ENCODE measurements at places on chromosomes 12 and 14.

DNA sequence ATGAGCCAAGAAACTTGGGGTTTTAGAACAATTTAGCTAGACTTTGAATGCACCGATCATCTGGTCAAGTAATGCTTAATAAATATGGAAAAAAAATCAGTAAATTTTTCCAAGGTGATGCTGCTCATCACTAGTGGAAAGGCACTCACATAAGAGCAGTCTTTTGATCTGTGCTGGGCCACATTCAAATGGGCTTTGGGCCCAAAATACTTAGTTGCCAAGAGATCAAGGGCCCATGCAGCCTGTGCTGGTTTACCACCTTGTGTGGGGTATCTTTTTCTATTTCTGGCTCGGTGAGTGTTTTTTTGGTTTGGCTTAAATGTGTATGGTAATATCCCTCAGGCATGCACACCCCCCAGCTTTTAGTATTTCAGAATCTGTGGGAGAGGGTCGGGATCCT is 943.2 kb downstream of the TMTC2 start:
- DNase-seq: no peak

- DNase-seq: no peak
Observed at GRCh38 chr14:65867333-65867732, 454.8 kb downstream of the FUT8 start.

DNA sequence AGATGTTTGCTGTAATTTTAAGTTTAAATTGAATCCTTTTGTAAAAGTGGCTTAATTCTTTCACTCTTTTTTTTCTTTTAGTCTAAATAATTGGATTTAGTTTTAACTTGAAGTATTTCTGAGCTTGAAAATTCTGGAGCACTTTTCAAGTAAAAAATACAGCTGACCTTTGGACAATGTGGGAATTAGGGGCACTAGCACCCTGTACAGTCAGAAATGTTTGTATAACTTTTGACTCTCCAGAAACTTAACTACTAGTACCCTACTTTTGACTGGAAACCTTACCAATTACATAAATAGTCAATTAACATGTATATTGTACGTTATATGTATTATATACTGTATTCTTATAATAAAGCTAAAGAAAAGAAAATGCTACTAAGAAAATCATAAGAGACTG is 7.8 kb downstream of the KTN1 start:
- no peak for DNase-seq

DNA sequence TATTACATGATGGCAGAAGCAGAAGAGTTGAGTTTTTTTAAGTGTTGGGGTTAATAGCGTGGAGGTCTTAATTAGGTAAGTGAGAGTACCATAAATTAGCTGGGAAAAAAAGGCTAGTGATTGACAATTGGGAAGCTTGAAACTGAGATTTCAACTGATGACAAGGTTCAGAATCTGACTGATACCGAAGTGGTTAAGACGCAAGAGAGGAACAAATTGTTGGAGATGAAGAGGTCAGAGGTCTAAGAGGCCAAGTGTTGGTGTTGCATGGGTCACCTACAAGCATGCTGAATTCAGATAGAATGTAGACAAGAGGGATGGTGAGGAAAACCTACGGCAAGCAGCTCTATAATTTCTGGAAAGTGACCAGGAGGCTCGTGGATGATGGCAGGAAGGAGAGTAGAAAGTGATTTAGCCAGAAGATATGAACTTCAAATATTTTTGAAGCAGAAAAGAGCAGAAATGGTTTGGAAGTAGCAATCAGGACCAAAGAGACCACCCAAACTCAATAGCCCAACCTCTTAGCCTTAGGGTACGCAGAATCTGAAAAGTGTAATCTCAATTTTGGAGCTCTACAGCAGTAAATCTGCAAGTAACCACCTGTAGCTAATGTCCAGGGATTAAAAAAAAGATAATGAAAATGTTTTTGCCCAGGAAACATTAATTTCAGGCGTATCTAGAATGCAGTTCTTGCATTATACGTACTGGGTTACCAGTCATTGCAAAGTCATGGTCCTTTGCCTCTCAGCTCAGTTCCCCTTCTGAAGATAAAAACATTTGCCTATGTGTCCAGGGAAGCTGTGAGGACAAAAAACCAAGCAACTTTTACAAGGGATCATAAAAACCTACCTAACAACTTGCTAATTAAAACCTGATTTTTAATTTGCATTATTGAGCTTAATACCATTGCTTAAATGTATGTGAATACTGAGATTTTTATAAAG is 1.7 kb upstream of the TMPO start:
- no peak for DNase-seq

GRCh38 chr12:120693848-120694247 is 6.9 kb downstream of the MLEC start:
- no peak for DNase-seq

DNA sequence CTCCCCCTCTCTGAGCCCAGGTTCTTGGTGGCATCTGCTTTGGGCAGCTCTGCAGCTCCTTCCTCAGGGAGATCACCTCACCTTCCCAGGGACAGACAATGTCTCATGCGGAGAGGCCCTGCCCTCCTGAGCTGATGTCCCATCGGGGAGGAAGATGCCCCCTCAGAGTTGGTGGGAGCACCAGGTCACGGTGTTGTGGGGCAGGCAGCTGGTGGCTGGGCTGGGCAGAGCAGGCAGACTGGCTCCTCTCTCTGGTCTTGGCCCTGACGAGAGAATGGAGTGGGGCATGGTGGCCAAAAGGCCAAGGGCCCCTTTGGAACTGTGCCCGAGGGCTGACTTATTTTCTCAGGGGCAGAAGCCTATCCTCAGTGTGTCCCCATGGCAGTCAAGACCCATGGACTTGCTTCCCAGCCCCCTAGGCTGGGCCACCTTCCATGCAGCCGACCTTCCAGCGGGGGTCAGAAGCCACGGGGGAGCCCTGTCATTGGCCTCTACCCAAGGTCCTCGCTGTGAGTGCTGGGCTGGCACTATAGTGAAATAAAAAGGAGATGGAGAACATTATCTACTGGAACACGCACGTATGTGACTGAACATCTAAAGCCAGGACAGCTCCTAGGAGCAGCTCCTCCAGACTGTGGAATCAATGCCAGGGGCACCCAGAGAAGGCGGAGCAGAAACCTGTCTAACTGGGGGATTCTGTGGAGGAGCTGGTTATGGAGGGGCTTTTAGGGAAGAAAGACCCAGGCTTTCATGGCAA is 21.9 kb downstream of the PPP2R5C start:
- DNase-seq: no peak

GRCh38 chr12:31006416-31007152 is 67.1 kb upstream of the DDX11 start:
- DNase-seq: no peak

- DNase-seq: no peak
Observed at GRCh38 chr12:45872446-45872845, 117.9 kb downstream of the SCAF11 start.

DNA sequence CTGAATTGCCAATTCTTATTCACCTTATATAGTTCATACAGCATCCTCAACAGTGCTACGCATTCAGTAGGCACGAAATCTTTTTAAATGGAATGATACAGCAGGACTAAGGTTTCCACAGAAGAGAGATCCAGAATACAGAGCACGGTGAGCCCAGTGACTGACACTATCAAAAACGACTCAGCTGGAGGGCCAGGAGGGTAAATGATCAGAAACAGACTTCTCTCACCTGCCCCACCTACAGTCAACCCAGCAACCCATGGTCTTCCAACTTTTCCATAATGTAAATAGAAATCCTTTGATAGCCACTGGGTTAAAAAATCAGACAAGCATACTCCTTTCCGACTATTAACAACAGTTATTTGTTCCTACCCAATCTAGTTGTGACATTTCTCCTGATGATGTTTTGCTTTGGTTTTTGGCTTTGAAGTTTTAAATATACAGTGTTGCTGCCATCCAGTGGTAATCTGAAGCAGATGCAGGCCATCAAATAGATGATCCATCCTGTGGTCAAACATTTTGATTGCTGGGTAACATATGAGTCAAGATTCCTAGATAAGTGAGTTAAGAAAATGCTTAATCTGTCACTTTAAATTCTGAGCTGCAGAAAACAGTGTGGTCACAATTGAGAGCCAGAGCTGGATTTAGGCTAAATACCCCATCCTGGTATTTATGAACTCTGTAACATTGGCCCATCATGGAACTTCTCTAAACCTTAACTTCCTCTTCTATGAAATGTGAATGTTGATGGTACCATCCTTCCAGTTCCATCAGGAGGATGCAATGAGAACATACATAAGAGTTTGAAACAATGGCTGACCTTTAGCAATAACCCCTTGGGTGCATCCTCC is 42.0 kb downstream of the GPHB5 start:
- peak; percentile 72 for DNase-seq

- DNase-seq: no peak
Observed at GRCh38 chr12:117498256-117498655, 136.8 kb upstream of the NOS1 start.

DNA sequence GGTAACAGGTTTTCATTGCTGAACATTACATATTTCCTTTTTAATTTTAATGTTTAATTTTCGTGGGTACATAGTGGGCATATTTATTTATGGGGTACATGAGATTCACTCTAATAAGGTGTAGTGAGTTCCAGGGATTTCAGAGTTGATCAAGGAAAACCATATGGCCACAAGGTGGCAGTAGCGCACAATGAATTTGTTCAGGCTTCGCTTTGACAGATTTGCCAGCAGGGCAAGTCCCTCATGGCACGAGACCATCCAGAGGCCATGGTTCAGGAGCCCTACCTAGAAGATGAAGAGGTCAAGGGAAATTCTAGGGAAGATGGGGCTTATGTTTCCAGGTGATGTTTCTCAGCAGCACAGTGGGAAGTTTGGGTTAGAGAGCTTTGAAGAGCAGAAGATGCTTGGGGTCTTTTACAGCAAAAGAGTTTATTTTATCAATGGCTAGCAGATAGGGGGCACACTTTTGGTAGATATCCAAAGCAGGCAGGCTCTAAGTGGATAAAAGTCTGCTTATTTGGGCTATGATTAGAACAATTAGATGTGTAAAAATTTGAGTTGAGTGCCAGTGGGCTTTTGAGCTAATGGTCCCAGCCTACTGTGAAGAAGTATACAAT is 1004.4 kb downstream of the AACS start:
- DNase-seq: peak; percentile 45

DNA sequence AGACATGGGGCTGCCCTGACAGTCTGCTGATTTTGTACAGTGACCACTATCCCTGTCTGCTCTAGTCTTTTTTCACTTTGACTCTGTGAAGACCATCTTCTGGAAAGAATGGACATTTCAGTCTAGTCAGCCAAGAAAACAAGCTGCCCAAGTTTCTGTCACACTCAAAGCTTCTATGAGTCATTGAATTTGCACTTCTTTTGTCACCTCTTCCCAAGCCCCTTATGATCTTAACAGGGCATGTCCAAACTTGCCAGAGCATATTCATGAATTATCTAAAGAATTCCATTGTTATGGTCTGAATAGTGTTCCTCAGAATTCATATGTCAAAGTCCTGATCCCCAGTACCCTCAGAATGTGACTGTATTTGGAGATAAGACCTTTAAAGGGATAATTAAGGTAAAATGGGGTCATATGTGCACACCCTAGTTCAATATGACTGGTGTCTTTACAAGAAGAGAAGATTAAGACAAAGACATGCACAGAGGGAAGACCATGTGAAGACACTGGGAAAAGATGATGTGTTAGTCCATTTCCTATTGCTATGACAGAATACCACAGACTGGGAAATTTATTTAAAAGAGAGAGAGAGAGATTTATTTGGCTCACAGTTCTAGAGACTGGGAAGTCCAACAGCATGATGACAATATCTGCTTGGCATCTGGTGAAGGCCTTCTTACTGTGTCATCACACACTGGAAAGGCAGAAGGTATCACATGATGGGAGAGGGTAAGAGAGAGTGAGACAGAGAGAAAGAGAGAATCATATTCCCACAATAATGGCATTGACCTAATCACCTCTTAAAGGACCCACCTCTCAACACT is 242.6 kb downstream of the BTG1 start:
- no peak for DNase-seq

GRCh38 chr12:93427779-93428564 is 13.8 kb downstream of the UBE2N start:
- peak; percentile 57 for DNase-seq

GRCh38 chr12:80099259-80099658 is at the start of gene OTOGL:
TSS of gene OTOGL (plus strand) at chr12:80099537. CDS start at chr12:80209432, 109,895 bp downstream.
- DNase-seq: no peak

DNA sequence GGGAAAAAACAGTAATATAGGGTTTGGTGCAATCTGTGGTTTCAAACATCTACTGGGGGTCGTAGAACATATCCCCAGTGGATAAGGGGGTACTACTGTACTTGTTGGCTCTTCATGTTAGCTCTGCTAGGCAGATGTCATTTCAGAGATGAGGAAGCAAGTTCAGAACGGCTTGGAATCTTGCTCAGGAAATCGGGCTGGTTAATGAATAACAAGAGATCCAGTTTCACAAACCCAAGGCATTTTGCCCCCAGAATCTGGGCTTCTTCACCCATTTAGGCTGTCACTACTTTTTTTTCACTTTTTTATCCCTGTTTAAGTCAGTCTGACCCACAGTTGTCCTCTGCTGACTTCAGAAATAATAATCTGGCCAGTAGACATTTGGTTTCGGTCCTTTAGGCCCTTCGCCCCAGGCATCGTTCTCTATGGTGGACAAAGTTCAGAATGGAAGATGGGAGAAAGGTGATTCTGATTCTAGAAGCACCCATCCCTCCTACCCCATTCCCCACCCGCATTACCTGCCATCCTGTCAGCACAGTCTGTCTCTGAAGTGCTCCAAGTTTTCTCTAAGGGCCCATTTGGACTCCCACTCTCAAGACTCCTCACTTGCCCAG is 4.5 kb downstream of the SUOX start:
- no peak for DNase-seq

GRCh38 chr14:66273261-66273832 is 212.8 kb upstream of the CCDC196 start:
- no peak for DNase-seq

GRCh38 chr12:14802247-14802646 is 1.0 kb downstream of the WBP11 start:
- no peak for DNase-seq

- peak; percentile 86 for DNase-seq
Observed at GRCh38 chr12:5003025-5003666, 40.5 kb upstream of the KCNA5 start.

DNA sequence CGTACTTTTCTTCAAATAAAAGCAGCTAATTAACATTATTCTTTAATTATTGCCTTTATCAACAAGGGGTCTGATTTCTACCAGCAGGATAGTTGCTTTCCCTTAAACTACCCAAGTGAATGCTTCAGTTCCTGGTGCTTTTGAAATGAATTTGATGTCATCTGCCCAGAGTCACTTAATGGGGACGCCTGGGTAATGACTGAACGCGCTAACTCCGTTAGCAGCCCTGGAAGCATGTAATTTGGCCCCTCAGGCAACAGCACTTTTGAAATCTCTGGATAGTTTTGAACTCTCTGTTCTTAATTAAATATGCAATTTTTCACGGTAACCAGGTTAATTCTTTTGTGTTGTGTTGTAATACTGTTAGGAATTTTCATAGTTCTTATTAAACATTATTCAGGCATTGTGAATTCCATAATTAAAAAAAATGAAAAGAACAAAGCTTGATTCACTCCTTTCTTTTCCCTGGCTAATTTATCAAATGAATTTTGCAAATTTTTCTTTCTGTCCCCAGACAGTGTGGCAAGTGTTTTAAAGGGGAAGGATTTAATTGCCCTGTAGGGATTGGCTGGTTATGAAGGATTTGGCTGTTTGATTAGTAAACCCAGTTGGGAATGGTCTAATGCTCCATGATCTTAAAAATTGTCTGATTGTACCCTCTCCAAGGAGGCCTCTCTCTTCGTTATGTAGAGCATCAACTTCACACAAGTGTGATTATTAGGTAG is 137.5 kb upstream of the MYL2 start:
- DNase-seq: no peak

GRCh38 chr12:6946033-6946919 is 2.5 kb downstream of the C12orf57 start:
- DNase-seq: peak; percentile 39

GRCh38 chr12:43669373-43669772 is 89.2 kb downstream of the PUS7L start:
- DNase-seq: no peak
